ENCODE measurements at places on chromosomes 5 and 9.

GRCh38 chr9:99359336-99359735, 137.3 kb downstream of the SEC61B start:
- DNase-seq = no peak

GRCh38 chr5:9497347-9497746, 48.5 kb downstream of the SEMA5A start:
- no peak for DNase-seq

DNA sequence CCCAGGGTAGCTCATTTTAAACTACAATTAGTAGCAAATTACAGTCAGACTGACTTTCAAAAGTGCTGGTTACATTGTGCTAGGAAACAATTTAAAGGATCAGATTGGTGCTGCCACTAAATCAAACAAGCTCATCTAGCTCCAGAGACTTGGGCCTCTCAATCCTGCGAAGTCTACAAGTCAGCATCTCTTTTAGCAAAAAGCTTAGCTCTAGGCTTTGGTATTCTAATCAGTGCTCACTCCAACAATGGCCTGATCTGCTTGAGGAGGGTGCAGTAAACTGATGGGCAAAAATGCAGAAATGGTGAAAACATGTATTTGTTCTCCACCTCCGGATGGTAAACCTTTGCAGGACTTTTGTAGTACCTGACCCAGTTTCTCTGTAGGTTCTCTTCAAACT, 47.0 kb upstream of the SEMA6A start:
- no peak for DNase-seq

DNA sequence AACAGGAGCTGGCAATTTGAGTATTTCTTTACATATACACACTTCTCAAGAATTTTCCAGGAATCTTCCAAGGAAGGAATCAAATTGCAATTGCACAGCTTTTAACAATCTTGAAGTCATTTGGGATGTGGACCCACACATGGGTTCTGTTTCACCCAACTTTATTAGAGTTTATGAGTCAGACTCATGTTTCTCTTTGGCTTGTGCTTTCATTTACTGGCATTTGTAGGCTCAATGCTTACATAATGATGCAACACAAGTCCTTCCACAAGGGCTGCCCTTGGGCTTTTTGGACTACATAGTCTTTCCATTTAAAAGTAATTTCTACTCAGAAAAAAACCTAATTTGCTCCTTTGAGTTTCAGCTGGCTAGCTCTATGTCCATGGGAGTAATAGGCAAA, 4.6 kb upstream of the CDC37L1 start:
- no peak for DNase-seq

GRCh38 chr5:28328681-28329080, 1290.3 kb upstream of the CDH9 start:
- no peak for DNase-seq

DNA sequence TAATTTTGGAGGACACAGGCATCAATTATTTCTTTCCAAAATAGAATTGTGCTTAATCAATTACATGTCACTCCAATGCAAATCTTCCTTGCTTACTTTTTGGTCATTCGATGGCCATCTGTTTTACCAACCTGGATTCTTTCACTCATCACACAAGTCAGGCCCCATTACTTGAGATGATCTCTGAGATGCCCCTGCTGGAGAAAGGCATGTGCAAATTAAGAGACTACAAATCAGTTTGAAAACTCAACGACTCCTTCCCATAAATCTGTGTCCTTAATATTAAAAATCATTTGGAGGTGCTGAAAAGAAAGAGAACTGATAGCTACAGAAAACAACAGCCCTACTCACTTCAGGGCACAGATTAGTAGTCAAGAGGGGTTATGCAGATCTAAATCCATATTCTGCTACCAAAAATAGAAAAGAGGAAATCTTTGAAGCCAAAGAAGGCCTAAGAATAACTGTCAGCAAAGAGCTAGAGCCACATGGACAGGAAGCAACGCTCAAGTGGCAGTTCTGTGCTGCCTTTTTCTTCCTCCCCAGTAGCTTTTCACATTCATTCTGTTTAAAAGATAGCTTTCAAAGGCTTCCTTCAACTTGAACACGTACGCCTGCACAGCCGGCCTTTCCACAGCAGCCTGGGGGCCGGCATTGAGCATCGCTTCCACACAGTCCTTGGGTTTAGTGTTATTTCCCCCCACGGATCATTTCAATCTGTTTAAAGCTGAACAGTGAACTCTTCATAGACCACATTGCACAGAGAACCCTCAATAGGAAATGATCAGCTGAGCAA, 79.3 kb upstream of the MAP3K1 start:
- DNase-seq = no peak

DNA sequence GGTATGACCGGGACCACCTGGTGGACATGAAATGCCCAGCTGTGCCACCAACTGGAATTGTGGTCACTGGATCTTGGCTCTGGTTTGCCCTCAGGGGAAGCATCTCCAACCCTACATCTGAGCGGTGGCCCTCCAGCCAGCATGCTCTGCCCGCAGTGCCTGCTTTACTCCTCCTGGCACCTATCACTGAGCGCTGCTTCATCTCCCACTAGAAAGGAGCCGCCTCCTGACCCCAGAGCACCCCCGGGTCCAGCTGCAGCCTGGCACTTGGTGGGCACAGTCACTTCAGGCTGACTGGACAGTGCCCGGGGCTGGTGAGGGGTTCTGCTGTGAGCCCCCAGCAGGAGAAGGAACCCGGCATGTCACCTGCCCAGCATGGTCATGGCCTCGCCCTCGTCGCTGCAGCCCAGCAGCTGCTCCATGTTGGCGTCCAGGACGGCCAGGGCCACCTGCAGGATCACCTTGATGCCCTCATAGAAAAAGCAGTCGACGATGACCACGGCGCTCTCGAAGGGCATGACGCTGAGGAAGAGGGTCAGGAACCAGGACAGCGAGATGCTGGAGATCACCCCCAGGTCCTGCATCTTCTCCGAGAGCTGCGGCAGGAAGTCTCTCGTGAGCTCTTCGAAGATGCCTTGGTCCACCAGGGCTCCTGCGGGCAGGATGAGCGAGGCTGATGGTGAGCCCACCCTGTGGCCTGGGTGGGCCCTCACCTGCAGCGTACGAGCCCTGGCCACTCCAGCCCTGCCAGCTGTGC, 16.1 kb upstream of the MRNIP start:
- no peak for DNase-seq

GRCh38 chr9:9574080-9574479, 1038.7 kb downstream of the PTPRD start:
- no peak for DNase-seq

GRCh38 chr5:50724262-50724661, 57.8 kb downstream of the PARP8 start:
- no peak for DNase-seq

DNA sequence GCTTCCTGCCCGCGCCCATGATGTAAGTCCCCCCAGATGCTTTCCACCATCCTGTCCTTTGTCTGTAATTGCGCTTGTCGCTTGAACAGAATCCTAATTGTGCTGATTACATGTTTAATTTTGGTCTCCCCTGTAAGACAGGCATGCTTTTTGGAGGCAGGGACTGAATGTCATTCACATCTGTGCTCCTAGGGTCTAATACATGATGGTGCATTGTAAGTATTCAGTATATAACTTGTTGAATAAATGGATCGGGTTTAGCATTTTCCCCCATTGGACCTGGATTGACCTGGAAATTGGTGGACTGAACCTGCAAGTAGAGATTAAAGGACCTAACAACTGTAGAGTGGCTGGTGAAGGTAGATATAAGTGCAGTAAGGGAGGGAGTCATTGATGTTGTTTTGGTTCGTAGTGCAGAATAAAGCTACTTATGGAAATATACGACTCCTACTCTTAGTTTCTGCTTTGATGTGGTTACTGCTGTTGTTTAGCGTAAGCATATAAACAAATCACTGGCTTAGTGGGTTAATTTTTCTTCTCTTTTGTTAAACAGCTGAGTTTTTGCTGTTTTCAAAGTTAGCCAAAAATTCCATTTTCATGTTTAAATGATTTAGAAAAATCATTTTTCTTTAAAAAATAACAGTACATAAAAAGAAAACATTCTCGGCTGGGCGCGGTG, 57.3 kb downstream of the TRIO start:
- DNase-seq = no peak

GRCh38 chr5:149887622-149888183, 56.9 kb downstream of the PDE6A start:
- DNase-seq = no peak

GRCh38 chr9:91560301-91560700, 136.7 kb upstream of the NFIL3 start:
- no peak for DNase-seq

- DNase-seq = no peak
Observed at GRCh38 chr5:105530716-105531261, 1968.2 kb upstream of the NUDT12 start.

DNA sequence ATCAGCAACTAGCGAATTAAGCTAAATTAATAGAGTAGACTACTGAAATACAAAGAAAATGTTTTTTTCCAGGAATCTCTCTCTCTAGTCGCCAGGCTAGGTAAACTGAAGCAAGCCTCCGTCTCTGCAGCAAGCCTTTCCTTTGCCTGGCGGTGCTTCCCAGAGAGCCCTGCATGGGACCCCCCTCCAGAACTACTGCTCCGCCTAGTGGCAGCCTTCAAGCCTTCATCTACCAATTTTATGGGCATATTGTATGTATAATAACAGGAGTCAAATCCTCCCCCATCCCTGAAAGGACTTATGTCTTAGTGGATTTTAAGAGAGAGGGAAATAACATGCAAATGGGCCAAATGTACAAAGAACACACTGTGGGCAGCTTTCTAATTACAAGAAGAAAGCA, 241.9 kb downstream of the SAXO1 start:
- no peak for DNase-seq

DNA sequence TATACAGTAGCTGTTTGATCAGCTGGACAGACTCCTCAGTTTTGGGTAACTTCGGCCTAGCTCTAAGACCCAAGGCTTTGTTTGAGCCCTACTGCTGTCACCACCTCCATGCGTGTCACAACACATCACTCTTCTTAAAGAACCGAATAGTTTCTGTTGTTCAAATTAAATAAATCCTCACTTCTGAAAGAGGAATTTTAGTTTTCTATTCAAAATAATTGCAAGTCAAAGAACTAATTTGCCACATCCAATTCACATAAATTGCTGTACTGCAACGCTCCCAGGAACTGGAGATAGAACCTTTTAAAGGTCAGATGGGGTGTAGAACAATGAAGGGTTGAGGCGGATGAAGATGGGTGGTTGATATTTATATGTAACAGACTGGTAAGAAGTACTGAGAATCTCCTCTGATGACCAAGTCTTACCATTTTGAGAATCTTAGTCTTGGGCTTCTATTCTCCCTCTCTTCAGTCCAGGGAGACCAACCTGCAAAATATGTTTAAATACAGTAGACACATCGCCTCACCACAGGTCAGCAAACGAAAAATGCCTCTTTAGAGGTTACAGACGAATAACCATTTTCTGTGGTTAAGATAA, 1.6 kb downstream of the NREP start:
- DNase-seq = no peak

GRCh38 chr9:130998597-130999244, 10.3 kb upstream of the LAMC3 start:
- DNase-seq = no peak

GRCh38 chr9:129285979-129286772, 108.1 kb upstream of the IER5L start:
- no peak for DNase-seq

GRCh38 chr5:59829386-59829785, 64.1 kb downstream of the PDE4D start:
- no peak for DNase-seq

- DNase-seq = no peak
Observed at GRCh38 chr5:55276771-55277170, 30.7 kb downstream of the DHX29 start.

DNA sequence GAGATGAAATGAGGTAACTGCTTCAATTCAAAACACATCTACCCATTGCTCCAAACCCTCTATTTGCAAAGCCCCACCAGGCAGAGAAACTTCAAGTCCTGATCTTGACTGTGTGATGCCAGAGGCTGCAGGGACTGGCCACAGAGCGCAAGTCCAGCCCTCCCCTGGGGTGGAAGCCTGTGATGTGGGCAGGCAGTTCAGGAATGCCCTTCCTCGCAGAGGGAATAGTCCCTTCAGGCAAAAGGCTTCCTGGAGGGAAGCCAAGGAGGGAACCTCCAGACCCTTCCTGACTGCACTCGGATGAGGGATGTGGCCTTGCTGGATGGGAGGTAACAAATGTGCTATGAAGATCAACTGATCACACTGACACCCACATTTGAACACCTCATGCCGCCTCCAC, 131.2 kb downstream of the SLIT3 start:
- DNase-seq = no peak

GRCh38 chr5:10649666-10650380, 86.0 kb downstream of the ANKRD33B start:
- no peak for DNase-seq

DNA sequence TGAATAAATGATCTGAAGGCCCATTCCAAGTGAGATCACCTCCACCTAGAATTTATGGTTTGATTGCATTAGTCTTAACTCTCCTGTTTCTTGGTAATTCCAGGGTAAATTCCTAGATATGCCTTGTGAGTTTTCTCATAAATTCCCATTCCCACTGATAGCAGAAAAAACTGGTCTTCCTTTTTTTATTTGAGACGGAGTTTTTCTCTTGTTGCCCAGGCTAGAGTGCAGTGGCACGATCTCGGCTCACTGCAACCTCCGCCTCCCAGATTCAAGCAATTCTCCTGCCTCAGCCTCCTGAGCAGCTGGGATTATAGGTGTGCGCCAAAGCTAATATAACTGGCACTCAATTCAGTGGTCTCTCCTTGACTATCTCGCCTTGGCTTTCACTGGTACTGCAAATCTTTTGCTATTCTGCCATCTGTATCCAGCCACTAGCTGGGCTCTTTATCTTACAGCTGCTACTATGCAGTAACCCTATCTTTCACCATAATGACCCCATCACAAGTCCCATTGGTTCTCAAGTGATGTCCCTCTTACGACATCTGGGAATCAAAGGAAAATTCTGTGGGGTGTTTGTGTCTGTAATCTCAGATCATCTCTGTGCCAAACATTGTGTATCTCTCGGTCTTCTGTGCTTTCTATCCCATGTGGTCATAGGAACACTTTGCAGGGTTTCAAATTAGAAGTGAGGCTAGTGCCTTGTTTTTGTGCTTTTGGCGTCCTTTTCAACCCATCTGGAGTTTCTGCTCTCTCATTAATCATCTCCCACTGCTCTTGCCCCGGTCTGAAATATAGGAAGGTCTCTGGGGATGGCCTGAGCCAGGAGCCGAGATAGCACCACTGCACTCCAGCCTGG, 14.4 kb downstream of the HNRNPK start:
- DNase-seq = no peak
